HT-29 (cell line): ENCODE measurements at places on chromosomes 7 and 10.
A peak's percentile ranks its signal among the peaks of the same experiment; 100 is the strongest.

- DNase-seq: no peak
Measured at GRCh38 chr7:46744957-46745706, 824.1 kb upstream of the IGFBP3 start.

- peak; percentile 56 for DNase-seq
Measured at GRCh38 chr10:16995867-16996529, 133.6 kb downstream of the CUBN start.

- DNase-seq: no peak
Measured at GRCh38 chr7:141659501-141659900, 42.5 kb downstream of the DENND11 start.

GRCh38 chr7:112176693-112177415 is 29.3 kb downstream of the DOCK4 start:
- no peak for DNase-seq

GRCh38 chr7:716222-716621 is 10.3 kb upstream of the DNAAF5 start:
- DNase-seq: no peak

DNA sequence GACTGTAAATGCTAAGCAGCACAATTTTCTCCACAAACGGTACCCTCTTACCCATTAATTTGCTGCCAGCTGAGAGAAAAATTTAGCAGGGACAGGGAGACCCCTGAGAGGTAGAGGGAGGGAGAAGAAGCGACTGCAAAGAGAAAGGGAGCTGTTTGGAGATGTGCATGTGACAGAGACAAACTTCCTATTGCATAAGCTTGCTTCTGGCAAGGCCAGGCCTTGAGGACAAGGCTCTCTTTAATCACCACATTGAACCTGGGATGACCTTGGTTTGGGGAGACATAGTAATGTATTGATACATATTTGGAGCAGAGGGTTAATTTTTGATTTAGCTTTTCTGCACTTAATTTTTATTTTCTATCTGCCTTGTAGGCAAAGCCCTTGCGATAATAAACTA is 31.1 kb upstream of the HIBADH start:
- no peak for DNase-seq
